ENCODE measurements at places on chromosomes 4 and X. TPM values are rescaled to one million over a fixed set of nuclear protein-coding genes. Genes with fewer than 3 reads are reported as not detected.

GRCh38 chr4:125042041-125042440, 272.7 kb upstream of the FAT4 start:
- no peak for DNase-seq

Gene OFD1
- 29.6 TPM for total RNA-seq

- no peak for DNase-seq
Measured at GRCh38 chr4:159966746-159967145, 863.9 kb downstream of the RAPGEF2 start.

Gene SATL1
- total RNA-seq: not detected

Gene VCX3B
- not detected for total RNA-seq

All from activated CD8-positive, alpha-beta T cell treated with anti-CD3 and anti-CD28 coated beads, Interleukin-2, amount 10 ng/mL, durations not matched to agents 7 days and 5 days (primary cell).